ENCODE measurements at places on chromosomes 3 and 15.

- DNase-seq, result no peak
These were observed 30.2 kb upstream of the ZNF609 start for GRCh38 chr15:64430000-64430735.

- no peak for DNase-seq
These were observed 67.2 kb downstream of the DNASE1L3 start for GRCh38 chr3:58143417-58144055.

DNA sequence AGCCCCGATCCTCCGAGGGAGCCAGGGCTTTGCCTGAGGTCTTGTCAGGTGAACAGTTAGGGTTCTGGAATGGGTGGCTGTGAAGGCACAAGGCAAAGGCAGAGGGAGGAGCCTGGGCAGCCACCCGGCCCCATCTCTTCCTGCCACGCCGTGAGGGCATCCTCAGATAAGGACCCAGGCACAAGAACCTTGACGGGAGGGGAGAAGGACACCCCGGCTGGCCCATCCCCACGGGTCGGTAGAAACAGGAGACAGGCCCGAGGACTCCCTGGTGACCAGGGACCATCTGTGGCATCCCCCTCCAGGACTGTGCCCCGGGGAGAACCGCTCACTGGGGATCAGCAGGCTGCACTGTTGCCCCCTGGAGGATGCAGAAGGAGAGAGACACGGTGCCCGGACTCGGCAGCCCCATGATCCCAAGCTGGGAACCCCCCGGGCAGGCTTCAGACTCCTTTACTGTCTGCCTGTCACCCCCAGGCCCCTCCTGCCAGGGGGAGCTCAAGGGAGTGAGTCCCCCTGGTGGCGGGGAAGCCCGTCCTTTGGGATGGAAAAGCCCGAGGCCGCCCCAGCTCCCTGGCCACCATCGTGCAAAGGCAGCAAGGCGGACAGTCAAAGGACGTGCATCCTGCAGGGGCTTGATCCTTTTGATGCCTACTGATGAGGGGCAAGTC, 12.3 kb upstream of the PCSK6 start:
- no peak for DNase-seq

GRCh38 chr15:85540085-85540797, 159.8 kb downstream of the AKAP13 start:
- DNase-seq, result no peak

GRCh38 chr3:44954962-44955361, 21.0 kb downstream of the ZDHHC3 start:
- DNase-seq, result no peak

GRCh38 chr3:36058404-36059030, 321.8 kb upstream of the STAC start:
- no peak for DNase-seq

- DNase-seq, result no peak
These were observed 31.9 kb downstream of the TRAK1 start for GRCh38 chr3:42123012-42123581.

DNA sequence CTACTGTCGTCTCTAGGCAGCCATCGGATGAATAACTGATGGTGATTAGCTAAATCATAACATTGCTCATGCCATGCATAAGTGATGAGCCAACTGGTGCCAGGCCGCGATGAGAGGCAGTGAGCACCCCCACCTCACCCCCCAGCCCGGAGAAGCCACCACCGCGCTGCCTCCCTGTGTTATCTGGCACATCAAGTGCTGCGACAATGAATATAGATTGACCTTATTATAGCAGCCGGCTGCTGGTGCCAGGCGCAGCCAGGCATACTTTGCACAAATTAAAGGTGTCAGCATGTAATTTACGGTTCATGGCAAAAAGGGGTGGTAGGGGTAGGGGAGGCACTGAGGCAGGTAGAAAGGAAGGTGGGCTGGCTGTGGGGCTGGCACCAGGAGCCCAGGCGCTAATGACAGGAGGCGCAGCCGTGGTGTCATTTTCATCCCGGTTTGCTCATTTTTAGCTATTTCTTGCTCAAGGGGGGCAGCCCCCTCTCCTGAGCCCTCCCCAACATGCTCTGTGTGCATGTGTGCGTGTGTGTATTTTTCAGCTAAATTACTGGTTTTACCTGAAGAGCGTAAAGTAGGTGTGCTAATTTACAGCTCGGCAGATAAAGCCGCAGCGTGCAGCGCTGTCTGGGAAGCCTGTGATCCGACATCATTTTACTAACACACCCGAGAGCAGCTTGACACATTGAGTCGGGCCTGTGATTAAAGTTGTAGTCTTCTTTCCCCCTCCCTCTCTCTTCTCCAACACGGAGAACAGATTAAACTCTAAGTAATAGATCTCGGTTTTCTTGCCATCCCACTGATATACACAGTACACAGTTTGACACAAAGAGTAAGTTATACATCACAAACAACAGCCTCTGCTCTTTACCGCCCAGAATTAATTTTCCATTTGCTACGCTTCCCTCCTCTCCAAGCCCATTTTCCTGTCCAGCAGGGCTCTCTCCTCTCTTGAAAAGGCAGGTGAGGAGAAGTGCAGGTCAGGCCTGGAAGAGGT, 212.3 kb downstream of the RPLP1 start:
- no peak for DNase-seq
